ENCODE measurements at places on chromosomes 1 and 21. TPM values are rescaled to one million over a fixed set of nuclear protein-coding genes. Genes with fewer than 3 reads are reported as not detected.

GRCh38 chr21:37153935-37154350 lies 80.9 kb downstream of the TTC3 start:
- H3K27ac ChIP-seq, result peak overlapping the region; percentile 48
- DNase-seq, result no peak

- no peaks in the 10 kb centered on the region for H3K36me3 ChIP-seq
- no peaks in the 10 kb centered on the region for H3K4me1 ChIP-seq
- H3K27ac ChIP-seq, result no peak overlapping the region
- H3K27me3 ChIP-seq, result no peaks in the 10 kb centered on the region
- H3K4me3 ChIP-seq, result no peak overlapping the region
Observed at GRCh38 chr1:51147394-51147793, 45.4 kb downstream of the C1orf185 start.

- H3K27ac ChIP-seq, result no peak overlapping the region
- H3K36me3 ChIP-seq, result peaks cover 57% of the 10 kb centered on the region
- H3K4me3 ChIP-seq, result no peak overlapping the region
- no peak for DNase-seq
- no peaks in the 10 kb centered on the region for H3K27me3 ChIP-seq
Observed at GRCh38 chr21:32690085-32690484, 37.7 kb downstream of the SYNJ1 start.

The RNF186 gene
- total RNA-seq, result not detected

- DNase-seq, result no peak
- H3K36me3 ChIP-seq, result no peaks in the 10 kb centered on the region
Observed at GRCh38 chr1:234780112-234780511, 170.1 kb upstream of the IRF2BP2 start.

The SPRR4 gene
- not detected for total RNA-seq

GRCh38 chr1:229897501-229897900 lies 169.5 kb upstream of the GALNT2 start:
- no peak overlapping the region for H3K27ac ChIP-seq
- H3K4me1 ChIP-seq, result no peaks in the 10 kb centered on the region
- H3K27me3 ChIP-seq, result peaks cover 4% of the 10 kb centered on the region

- H3K36me3 ChIP-seq, result no peaks in the 10 kb centered on the region
- no peaks in the 10 kb centered on the region for H3K27me3 ChIP-seq
- H3K4me3 ChIP-seq, result no peak overlapping the region
- no peaks in the 10 kb centered on the region for H3K4me1 ChIP-seq
- no peak for DNase-seq
- no peak overlapping the region for H3K27ac ChIP-seq
Observed at GRCh38 chr21:40146216-40146837, 279.1 kb downstream of the PCP4 start.

- H3K4me3 ChIP-seq, result no peak overlapping the region
- no peaks in the 10 kb centered on the region for H3K27me3 ChIP-seq
- no peak for DNase-seq
- no peaks in the 10 kb centered on the region for H3K36me3 ChIP-seq
- H3K27ac ChIP-seq, result no peak overlapping the region
- H3K4me1 ChIP-seq, result no peaks in the 10 kb centered on the region
Observed at GRCh38 chr1:199336745-199337640, 690.5 kb upstream of the NR5A2 start.

DNA sequence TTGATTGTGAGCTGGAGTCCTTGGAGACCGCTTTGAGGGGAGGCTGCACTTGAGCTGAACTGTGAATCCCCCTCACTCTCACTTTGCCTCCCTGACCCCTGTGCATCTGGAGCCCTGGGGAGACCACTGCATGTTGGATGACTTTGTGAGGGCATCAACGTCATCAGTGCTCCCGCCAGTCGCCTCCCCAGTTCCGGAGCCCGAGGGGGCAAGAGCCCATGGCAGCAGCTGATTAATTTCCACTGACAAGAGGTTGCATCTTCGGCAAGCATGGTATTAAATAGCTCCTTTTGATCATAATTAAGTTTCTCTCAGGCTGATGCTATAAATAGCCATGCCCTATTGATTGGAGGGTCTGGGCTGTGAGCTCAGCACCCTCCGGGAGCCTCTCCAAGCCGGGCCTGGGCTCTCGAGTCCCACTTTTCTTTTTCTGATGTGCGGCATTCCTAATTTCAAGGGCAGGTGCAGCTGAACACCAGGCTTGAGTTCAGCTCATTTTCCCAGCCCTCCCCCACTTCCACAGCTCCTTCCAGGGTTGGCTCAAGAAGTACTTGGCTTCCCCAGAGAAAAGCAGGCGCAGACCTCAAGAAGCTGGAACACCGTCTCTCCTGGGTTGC lies 33.2 kb downstream of the KCND3 start:
- no peaks in the 10 kb centered on the region for H3K36me3 ChIP-seq
- no peak overlapping the region for H3K4me3 ChIP-seq
- peaks cover 3% of the 10 kb centered on the region for H3K27me3 ChIP-seq
- H3K27ac ChIP-seq, result no peak overlapping the region

The FCGR3A gene
- 323 TPM for total RNA-seq

DNA sequence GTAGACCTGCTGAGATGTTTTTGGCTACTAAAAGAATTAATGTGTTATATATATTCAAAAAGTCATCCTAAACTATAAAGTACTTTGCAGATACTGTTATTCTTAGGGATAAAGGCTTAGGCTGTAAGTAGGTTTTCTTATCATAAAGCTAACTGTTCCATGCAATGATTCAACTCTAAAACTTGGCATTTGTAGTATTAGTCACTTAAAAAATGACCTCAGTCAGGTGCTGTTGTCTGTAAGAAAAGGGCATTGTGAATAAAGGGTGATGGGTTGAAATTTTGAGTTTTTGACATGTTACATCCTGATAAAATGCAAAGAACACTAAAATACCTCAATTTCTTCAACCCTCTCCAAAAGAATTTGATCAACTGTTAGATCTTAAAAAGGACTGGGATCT lies 32.9 kb downstream of the ADCY10 start:
- no peaks in the 10 kb centered on the region for H3K36me3 ChIP-seq
- H3K4me3 ChIP-seq, result no peak overlapping the region
- no peak overlapping the region for H3K27ac ChIP-seq
- H3K27me3 ChIP-seq, result no peaks in the 10 kb centered on the region
- H3K4me1 ChIP-seq, result no peaks in the 10 kb centered on the region

The TNFRSF9 gene
- 0.47 TPM for total RNA-seq

GRCh38 chr1:41417746-41418145 lies 56.5 kb downstream of the FOXO6 start:
- no peak for DNase-seq
- H3K27me3 ChIP-seq, result no peaks in the 10 kb centered on the region
- H3K27ac ChIP-seq, result no peak overlapping the region
- no peak overlapping the region for H3K4me3 ChIP-seq
- H3K36me3 ChIP-seq, result no peaks in the 10 kb centered on the region

The ACKR1 gene
- 30.4 TPM for total RNA-seq

DNA sequence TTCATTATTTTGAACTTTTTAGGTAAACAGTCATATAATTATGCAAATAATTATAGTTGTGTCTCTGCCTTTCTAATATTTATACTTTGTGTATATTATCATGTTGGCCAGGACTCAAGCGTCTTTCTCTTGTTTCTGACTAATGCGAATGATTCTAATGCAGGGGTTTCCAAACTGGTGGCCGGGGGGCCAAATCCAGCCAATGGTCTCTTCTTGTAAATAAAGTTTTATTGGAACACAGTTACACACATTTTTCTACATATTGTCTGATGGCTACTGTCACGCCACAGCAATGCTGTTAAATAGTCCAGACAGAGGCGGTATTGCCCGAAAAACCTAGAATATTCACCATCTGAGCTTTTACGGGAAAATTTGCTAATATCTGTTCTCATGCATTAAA lies 8.9 kb upstream of the POFUT2 start:
- DNase-seq, result no peak
- H3K36me3 ChIP-seq, result no peaks in the 10 kb centered on the region
- peaks cover 60% of the 10 kb centered on the region for H3K4me1 ChIP-seq
- H3K4me3 ChIP-seq, result no peak overlapping the region

DNA sequence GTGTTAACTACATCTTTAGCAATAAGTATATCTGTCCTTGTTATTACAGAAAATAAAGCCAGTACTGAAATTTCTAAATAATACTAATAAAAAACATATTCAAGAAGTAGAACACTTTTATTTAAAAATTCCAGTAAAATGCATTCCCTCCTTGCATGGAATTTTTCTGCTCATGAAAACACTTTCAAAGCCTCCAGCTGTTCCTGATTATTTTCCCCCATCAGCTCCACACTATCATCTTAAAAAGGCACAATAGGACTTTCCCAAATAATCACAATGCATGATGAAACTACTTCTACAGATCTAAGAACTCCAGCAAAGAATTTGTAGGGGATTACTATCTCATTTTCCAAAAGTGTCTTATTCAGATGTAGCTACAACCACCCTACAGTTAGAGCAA lies 162.6 kb upstream of the USP25 start:
- DNase-seq, result no peak
- no peaks in the 10 kb centered on the region for H3K4me1 ChIP-seq
- H3K27me3 ChIP-seq, result peaks cover 4% of the 10 kb centered on the region
- H3K4me3 ChIP-seq, result no peak overlapping the region
- no peaks in the 10 kb centered on the region for H3K36me3 ChIP-seq

GRCh38 chr1:114108751-114109255 lies 44.9 kb downstream of the SYT6 start:
- no peak overlapping the region for H3K4me3 ChIP-seq
- no peak for DNase-seq
- H3K4me1 ChIP-seq, result no peaks in the 10 kb centered on the region
- H3K27me3 ChIP-seq, result no peaks in the 10 kb centered on the region
- H3K36me3 ChIP-seq, result no peaks in the 10 kb centered on the region
- H3K27ac ChIP-seq, result no peak overlapping the region

DNA sequence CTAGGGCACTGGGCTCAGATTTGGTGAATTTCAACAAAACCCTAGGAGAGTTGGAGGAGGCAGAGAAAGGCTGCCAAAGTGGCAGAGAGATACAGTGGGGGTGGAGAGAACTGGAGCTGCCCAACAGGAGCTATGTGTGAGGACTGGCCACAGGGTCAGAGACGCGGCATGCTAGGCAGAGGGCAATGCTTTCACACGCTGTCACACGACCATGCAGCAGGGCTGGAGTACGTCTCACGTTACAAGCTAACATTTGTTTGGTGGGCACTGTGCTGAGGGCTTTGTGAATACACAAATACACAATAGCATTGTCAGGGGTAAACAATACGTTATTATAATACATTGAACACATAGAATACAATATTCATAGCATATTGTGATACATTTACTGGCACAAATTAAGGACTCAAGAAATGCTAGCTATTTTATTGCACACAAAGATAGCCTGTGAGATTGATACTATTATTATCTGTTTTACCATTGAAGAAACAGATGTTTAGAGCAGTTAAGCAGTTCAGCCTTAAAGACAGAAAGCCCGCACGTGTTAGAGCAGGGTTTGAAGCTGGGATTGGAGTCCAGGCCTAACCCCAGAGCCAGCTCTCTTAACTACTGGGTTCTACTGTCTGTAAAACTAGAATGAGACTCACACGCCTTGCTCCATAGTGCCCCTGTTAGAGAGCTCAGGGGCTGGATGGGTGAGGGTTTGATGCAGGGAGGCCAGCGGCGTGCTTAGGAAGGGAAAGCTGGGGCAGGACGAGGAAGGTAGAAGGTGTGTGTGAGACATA lies 4.5 kb downstream of the RAB7B start:
- H3K27ac ChIP-seq, result no peak overlapping the region
- H3K36me3 ChIP-seq, result peaks cover 2% of the 10 kb centered on the region
- H3K4me1 ChIP-seq, result peaks cover 26% of the 10 kb centered on the region
- no peak for DNase-seq
- H3K27me3 ChIP-seq, result no peaks in the 10 kb centered on the region

DNA sequence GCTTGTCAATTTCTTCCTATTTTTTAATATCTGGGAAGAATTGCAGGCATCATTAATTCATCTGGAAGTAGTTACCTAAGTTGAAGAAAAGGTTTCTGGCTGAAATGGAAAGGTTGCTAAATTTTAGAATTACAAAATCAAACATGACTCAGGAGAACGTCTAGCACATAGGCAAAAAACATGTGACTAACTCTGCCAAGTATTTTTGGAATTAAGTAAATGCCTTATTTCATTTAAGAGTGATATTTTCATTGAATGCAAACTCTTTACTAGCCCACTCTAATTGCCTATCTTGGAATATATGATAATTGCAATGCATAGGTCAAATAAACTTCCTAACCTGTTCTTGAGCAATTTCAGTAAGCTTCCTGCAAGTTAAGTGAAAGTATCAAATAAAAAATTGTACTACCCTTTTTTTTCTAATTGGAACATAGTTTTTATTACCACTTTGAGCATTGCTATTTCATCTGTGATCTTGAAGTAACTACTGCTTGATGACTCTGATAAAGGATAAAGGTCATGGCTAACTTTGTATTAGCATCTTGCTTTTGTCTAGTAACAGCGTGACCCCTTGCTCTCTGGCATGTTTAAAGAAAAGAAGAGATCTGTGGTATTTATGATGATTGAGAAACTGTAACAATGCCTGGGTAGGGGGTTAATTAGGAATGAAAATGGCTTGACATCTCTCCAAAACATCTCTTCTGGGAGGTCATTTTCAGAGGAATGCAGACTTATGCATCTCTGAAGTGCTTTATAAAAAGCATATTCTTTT lies 208.3 kb upstream of the NCAM2 start:
- H3K4me1 ChIP-seq, result no peaks in the 10 kb centered on the region
- H3K4me3 ChIP-seq, result no peak overlapping the region
- H3K27me3 ChIP-seq, result no peaks in the 10 kb centered on the region
- H3K27ac ChIP-seq, result no peak overlapping the region
- no peaks in the 10 kb centered on the region for H3K36me3 ChIP-seq

DNA sequence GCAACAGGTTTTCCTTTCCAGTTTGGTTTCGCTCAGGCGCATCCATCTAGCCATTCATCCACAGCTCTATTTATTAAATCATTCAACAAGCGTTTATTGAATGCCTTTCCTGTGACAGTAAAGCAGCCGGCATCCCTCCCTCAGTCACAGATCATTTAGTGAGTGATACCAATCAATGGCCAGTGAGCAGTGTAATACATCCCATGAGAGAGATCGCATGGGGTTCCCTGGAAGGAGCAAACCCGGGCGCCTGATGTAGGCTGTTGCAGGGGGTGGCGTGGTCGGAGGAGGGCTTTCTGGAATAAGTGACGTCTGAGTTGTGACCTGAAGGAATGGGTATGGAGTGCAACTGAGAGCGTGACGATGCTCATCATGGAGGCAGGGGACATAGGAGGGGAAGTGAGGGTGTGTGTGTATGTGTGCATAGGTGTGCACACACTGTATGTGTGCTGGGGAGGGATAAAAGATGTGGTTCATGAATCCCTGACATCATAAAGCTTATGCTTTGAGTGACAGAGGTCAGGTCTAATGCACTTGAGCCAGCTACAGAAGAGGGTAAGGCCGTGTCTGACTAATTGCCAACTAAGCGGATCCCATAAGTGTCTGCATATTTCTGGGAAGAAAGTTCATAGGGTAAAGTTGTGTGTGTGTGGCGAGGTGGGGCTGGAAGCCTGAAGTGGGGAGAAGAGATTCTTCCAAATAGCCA lies 6.6 kb downstream of the FCMR start:
- H3K27ac ChIP-seq, result no peak overlapping the region
- no peaks in the 10 kb centered on the region for H3K27me3 ChIP-seq
- peaks cover 9% of the 10 kb centered on the region for H3K4me1 ChIP-seq
- no peak overlapping the region for H3K4me3 ChIP-seq
- no peaks in the 10 kb centered on the region for H3K36me3 ChIP-seq
- no peak for DNase-seq

The EXTL1 gene
- 0.24 TPM for total RNA-seq

GRCh38 chr1:115595279-115596079 lies 46.3 kb upstream of the VANGL1 start:
- H3K4me1 ChIP-seq, result no peaks in the 10 kb centered on the region
- no peaks in the 10 kb centered on the region for H3K27me3 ChIP-seq
- DNase-seq, result peak; percentile 77
- no peaks in the 10 kb centered on the region for H3K36me3 ChIP-seq
- no peak overlapping the region for H3K27ac ChIP-seq
- no peak overlapping the region for H3K4me3 ChIP-seq

The ZBTB8OS gene
- 55.9 TPM for total RNA-seq

The HSD3B1 gene
- total RNA-seq, result not detected

GRCh38 chr1:183279835-183280234 lies 93.8 kb downstream of the LAMC2 start:
- no peaks in the 10 kb centered on the region for H3K27me3 ChIP-seq
- H3K27ac ChIP-seq, result peak overlapping the region; percentile 74
- no peaks in the 10 kb centered on the region for H3K36me3 ChIP-seq
- H3K4me1 ChIP-seq, result peaks cover 44% of the 10 kb centered on the region

The GNG4 gene
- total RNA-seq, result not detected
